ENCODE measurements at places on chromosomes 3 and 15. TPM values are rescaled to one million over a fixed set of nuclear protein-coding genes. Genes with fewer than 3 reads are reported as not detected.

MRAS gene
- total RNA-seq = 11.1 TPM

AP4E1 gene
- 8.7 TPM for total RNA-seq

CMTM8 gene
- 9.0 TPM for total RNA-seq

ZIC1 gene
- 30.3 TPM for total RNA-seq

ATP10A gene
- total RNA-seq = 2.1 TPM

TIMP4 gene
- total RNA-seq = 4.8 TPM

TMCC1 gene
- total RNA-seq = 29.3 TPM

CAMKV gene
- 56.6 TPM for total RNA-seq

MYNN gene
- 14.5 TPM for total RNA-seq

PRR20G gene
- total RNA-seq = not detected

GHSR gene
- total RNA-seq = not detected

TOPAZ1 gene
- not detected for total RNA-seq

GRK7 gene
- not detected for total RNA-seq

APOD gene
- not detected for total RNA-seq

GNB4 gene
- total RNA-seq = 36.7 TPM
